MG63 (cell line): ENCODE measurements at places on chromosomes 12 and 14.

- no peak for DNase-seq
Measured at GRCh38 chr12:93390031-93390430, 12.3 kb downstream of the NUDT4 start.

DNA sequence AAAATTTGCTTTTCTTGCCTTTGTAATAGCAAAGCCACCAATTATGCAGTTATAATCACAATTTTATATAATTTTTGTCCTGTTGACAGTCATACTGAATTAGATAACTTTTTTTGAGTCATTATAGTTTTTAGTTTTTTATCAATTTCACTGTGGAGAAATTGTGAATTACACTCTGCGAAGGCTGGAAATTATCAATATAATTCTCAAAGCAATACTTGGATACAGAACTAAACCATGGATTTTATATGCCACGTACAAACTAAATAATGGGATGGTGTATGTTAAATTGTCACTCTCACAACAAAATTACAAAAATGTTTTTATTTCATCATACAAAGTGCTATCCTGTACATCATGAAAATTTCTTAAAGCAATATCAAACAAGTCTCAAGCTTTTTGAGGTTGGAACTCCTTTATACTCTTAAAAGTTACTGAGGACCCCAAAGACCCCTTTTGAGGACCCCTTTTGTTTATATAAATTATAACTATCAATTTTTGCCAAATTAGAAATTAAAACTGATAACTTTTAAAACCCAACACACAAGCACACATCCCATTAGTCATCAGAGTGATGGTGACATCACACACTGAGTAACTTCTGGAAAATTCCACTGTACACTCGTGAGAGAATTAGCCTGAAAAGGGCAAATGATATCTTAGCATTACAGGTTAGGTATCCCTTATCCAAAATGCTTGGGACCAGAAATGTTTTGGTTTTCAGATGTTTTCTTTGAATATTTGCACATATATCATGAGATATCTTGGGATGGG lies 19.8 kb upstream of the AQP2 start:
- DNase-seq = no peak

DNA sequence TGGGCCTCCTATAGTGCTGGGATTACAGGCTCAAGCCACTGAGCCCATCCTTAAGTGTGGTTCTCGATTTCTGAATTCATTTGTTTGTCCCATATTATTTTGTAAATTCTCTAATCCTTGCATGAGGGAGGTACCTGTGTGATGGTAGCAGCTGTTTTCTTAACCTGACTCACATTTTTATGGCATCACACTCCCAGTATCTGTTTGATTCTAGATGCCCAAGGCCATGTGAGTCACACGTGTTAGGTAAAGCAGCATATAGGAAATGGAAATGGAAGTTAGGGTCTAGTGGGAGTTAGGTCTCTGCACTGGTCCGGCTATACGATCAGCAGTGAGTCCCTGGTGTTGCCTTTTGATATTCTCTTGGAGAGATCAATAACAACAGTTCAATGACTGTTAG lies 198.1 kb downstream of the ERC1 start:
- no peak for DNase-seq

DNA sequence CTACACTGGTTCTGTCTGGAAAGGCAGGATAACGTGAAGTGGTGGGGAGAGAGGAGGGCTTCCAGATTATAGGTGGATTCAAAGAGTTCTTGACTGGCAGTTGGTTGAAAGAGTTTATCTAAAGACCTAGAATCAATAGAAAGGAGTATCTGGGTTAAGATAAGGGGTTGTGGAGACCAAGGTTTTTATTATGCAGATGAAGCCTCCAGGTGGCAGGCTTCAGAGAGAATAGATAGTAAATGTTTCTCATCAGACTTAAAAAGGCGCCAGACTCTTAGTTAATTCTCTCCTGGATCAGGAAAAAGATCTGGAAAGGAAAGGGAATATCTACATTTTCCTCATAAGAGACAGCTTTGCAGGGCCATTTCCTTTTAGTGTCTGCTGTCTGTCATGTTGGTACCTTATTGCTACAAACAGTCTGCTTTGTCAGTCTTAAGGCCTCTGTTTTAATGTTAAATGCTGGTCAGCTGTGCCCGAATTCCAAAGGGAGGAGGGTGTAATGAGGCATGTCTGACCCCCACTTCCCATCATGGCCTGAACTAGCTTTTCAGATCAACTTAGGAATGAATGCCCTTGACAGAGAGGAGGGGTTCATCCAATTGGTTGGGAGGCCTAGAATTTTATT lies 401.3 kb downstream of the FUT8 start:
- no peak for DNase-seq

DNA sequence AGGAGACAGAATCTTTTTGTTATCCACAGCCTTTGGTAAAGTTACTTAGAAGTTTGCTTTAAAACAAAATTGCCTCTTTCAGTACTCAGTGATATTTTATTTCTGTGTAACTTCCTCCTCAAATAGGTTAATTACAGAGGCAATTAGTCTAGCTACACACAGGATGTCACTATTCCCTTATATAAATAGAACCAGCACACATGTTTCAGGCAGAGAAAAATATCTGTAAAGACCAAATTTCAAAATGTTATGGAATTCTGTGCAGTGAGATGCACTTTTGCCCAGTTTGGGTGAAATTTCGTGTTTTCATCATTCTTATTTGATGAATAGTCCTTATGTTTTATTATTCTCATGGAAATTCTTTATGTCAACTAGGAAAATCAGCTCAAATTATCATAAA lies 410.6 kb upstream of the SOX5 start:
- no peak for DNase-seq

GRCh38 chr12:76242813-76243550 lies 105.2 kb downstream of the BBS10 start:
- DNase-seq = peak; percentile 30

DNA sequence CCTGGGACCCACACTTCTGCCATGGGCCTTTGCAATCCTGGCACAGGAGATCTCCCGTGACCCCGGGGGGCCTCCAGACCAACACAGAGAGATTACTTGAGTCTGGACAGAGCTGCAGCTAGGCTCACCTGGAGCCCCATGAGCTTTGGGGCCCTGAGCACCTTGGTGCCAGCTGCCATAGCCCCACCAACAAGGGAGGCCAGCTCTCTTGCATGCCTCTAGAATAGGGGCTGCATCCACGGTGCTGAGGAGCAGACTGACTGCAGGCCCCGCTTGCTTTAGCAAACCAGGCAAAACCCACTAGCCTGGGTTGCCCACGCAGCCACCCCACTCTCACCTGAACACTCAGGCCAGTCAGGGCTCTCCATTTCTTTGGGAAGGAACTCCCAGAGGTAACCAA lies 3.7 kb upstream of the OR4N2 start:
- no peak for DNase-seq

GRCh38 chr12:1234073-1234472 lies 243.1 kb downstream of the ERC1 start:
- DNase-seq = no peak

GRCh38 chr12:58923781-58924180 lies 3.5 kb upstream of the LRIG3 start:
- DNase-seq = no peak

DNA sequence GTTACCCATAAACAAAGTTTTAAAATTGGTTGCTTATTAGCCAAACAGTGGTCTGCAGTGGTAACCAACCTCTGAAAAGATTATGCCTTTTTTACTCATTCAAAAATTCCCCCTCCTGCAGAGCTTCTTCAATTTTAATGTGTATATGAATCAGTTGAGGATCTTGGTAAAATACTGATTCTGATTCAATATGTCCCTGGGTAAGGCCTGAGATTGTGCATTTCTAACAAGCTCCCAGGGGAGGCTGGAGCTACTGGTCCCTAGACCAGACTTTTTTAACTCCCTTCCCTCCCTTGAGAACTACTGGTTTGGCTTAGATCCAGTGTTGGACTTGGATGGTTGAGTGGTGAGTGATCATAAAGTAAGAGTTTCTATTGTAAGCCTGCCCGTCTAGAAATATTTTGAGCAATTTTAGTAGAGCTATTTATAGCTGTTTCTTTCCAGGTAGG lies 90.2 kb downstream of the FUT8 start:
- DNase-seq = no peak

GRCh38 chr12:108620236-108620879 lies 13.3 kb downstream of the SELPLG start:
- DNase-seq = no peak

GRCh38 chr14:99195602-99196309 lies 76.2 kb downstream of the BCL11B start:
- no peak for DNase-seq

DNA sequence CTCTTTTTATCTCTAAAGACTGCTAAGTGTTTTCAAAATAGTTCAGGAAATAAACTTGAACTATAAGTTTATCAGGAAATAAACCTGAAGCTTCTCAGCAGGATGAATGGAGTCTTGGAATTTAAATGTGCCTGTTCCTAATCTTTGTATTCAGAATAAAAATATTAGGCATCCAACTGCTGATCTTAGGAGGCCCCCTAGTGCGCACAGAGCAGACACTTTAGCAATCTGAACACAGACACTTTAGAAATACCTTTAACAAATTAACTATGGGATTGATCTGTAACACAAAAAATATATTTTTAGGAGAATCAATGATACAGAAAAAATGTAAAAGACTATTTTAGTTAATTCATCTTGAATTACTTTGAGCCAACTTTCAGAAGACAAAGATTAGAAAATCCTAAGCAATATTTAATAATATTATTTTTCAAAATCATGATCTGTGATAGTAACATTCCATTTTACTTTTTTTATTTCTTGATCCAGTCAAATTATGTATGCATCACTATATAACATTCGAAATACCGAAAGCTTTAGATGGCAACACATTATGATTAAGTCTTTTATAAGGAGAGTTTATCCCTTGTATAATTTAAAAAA lies 80.9 kb downstream of the SLC41A2 start:
- peak; percentile 21 for DNase-seq

- DNase-seq = peak; percentile 30
Measured at GRCh38 chr14:77141214-77142004, at the start of gene ZDHHC22. Gene ZDHHC22, minus strand, starts transcription at chr14:77141791. Its CDS starts 2,053 bp downstream, at chr14:77139738.

DNA sequence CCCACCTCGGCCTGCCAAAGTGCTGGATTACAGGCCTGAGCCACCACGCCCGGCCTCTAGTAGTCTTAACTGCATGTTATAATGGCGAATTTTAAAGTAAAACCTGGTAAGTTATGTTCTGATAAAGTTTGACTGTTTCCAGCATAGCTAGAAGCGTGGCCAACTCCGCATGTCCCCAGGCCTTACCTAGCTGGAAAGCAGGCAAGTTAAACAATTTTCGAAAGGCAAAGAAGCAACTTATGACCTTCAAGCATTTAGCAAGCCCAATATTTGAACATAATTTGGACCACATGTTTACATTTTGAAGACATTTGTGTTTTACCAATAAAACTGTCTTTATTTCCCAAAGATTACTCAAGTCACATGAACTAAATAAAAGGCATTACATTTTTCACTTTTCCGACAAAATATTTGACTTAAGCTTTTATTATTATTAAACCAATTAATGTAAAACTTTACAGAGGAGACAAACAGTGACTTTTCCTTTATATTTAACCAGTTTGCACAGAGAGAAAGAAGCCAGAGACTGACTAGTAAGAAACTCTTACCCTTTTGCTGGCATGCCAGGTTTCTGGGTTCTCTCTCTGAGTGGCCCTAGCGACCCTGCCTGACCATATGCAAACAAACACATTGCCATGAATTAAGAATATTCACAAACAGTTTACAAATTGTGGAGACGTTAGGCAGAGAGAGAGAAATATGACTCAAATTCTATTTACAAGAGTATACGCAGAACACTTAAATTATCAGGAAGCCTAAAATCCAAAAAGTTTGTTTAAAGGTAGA lies 106.3 kb downstream of the RIN3 start:
- DNase-seq = peak; percentile 40

DNA sequence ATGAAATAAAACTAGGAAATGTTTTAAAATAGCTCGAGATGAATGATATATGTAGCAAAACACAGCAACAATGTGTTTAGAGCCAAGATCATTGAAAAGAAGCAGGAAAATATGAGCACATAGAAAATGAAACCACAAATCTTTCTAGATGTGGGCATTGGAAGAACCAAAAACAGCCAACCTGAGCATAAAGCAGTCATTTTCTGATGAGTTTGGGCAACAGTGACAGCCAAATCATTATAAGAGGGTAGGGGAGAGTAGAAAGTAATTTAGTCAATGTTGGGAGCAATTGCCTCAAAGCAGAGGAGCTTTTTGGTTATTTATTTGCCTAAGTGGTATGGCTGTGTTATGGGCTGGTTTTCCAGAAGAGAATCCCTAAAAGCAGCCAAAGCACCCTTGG lies 8.8 kb upstream of the BICDL1 start:
- no peak for DNase-seq

DNA sequence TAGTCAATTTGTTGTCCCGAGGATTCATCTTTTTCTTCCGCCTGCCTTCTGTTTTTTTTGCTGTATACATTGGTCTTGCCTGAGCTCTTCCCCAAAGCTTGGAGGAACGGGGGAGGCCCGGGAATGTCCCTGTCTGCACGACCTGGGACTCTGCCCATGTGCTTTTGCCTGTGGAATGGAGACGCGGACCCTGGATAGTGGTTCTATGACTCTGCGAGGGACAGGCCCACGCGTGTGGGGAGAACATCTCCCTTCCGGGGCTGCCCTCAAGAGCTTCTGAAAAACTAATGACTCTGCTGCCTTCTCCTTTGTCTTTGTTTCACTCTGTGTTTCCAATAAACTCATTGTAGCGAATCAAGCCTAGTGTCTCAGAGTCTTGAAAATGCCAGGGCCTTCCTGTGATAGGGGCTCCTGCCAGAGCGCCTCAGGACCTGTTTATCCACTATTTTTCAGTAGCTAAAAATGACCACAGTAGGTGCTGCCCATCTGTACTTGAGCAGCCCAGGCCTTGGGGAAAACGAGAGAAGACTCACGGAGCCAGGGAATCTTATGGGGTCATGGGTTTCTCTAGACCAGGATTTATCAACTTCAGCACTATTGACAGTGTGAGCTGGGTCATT lies 12.3 kb downstream of the KRT83 start:
- DNase-seq = no peak

GRCh38 chr12:20629414-20630156 lies 65.5 kb upstream of the SLCO1C1 start:
- peak; percentile 38 for DNase-seq

DNA sequence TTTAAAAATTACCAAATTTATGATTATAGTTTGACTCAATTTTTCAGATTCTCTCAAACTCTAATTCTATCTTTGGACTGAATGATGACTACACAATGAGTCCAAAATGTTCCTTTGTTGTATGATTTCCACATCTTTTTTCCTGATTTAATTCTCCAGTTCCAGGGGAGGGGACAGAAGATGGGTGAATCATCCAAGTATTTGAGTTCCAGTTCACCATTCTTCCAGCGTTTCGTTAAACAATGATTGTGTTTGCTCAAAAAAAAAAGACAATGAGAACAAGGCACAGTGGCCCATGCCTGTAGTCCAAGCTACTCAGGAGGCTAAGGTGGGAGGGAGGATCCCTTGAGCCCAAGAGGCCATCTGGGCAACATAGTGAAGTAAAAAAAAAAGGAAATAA lies 23.8 kb downstream of the BAZ1A start:
- no peak for DNase-seq

DNA sequence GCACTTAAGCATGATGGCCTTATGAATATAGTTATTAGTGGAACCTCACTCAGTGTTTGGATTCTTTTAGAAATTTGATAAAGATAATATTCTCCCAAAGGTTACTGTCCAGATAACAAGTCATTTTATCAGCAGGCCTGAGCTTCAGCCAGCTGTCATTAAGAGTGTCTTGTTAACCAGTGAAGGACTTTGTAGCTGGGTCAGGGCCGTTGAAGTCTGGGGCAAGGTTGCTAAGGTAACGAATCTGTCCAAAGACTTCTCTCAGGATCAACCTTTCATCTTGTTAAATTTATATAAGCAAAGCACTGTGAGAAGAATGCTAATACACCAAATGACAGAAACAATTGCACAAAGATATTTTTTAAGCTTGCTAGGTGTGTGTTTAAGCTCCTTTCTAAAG lies 271.3 kb upstream of the TMPO start:
- DNase-seq = no peak

- no peak for DNase-seq
Measured at GRCh38 chr12:65535946-65536345, 257.5 kb downstream of the MSRB3 start.
